ENCODE measurements at places on chromosomes 2 and 18.

DNA sequence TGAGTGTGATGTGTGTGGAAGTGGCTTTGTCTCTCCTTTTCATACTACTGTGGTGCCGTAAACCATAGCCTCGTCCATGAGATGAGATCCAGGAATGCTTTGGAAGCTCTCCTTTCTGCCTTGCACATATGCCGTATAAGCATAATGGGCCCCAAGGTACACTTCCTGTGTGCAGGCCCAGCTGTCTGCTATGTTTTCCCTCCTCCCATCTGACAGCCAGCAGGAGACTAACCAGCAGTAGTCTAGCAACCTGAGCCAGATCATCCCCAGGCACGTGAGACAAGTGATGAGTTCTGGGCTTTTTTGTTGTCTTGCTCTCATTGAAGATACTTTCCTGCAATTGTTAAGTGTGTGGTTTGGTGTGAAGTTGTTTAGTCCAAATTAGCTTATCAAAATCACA is 555.5 kb upstream of the LRRTM4 start:
- no peak for DNase-seq

DNA sequence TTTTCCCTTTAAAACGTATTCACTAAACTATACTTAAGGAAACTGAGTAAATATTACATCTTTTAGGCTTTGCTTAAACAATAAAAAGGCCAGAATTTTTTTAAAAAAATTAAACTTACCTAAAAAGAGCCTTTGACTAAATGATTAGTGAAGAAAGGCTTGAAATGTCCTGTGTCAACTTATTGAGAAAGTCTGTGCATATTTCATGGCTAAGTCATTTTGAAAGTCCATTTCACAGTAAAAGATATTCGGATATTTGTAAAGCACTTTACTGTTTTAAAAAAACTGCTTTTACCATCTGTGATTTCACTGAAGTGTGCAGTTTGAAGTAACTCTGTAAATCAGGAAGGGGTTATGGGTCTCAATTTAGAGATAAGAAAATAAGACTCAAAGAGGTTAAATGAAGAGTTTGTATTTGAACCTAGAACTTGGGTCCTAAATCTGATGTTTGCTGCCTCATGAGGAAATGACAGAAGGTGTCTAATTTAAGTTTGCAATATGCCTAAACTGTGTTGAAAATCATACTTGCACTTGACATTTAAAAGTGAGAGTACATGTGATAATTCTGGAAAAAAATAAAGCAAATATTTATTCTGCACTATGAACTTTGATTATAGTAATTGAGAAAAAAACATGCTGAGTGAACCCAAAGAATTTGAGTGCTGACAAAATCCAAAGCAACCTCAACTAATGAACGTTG is 50.5 kb downstream of the RAB27B start:
- DNase-seq: no peak

DNA sequence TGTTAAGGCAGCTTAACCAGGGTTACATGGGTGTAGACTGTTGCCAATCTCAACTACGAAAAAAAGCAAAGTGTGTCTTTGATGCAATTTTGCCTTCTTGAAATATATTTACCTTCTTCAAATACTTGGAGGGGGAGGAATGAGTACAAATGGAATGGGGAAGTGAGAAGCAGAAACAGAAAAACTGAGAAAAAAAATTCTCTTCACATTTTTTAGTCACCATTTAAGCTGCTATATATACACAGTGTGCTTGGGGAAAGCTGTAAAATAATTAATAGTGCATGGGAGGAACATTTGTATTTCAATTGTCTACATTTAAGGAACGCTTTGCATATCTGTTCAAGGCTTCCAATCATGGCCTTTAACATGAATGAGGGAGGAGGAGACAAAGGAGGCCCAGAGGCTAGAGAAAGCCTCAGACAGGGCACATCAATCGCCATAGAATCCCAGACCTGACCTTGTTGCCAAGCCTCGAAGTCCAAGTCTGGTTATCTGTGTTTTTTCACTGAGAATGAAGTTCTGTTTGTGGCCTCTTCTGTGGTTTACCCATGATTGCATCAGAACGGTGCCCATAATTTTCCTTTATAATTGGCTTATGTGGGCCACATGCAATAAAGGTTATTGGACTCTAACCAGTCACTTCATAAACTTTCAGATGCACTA is 158.6 kb downstream of the PIK3C3 start:
- DNase-seq: no peak

DNA sequence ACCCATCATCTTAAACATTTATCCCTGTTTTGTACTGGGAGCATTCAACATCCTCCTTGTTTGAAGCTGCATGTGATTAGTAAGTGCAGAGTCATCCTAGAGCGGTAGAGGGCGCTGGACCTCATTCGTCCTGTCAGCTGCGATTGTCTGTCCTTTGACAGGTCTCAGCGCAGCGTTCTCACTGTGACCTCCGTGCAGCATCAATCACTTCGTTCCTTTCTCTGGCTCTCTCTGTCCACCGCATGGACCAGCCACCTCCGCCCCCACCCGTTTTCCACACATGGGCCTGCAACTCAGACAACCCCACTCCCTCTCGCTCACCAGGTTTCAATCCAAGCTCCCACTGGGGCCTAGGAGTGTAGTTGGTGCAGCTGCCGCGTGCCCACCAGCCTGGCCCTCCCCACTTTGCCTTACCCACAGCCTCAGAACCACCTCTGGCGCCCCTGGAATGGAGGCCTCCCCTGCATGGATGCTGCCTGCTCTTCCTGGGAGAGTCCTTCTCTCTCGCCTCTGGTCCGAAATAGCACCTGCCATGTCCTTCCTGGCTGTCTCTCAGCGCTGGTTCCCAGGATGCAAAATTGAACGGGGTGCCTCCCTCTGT is 90.5 kb downstream of the NDUFA10 start:
- DNase-seq: no peak

- no peak for DNase-seq
Observed at GRCh38 chr2:205556357-205556756, 125.9 kb upstream of the NRP2 start.

DNA sequence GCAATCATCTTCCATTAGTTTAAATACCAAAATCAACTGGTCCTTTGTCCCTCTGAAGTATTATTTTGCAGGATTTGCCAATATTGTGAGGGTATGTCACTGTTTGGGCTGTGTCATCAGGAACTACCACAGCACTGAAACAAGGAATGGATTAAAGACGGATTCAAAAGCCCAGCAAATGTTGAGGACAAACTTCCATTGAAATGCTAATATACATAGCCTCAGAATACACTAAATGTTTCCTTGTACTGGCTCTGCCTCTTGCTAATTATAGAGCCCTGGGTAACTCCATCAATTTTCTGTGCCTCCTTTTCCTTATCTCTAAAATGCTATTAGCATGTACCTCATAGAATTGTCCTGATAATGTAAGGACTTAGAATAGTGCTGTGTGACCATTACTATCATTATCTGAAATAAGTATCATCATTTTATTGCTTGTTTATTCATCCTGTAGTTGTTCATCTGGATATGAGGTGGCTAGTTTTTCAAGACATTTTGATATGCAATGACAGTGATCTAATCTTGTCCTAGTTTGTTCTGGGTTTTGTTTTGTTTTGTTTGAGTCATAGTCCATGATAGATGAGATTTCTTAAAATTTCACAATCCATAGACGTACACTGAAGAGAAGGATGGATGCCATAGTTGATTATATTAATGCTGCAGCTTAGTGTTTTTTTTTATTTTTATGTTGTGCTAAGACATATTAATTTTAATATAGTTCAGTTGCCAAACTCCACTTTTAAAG is 333.4 kb upstream of the KCNH7 start:
- DNase-seq: no peak

- no peak for DNase-seq
Observed at GRCh38 chr2:167271932-167272331, 383.7 kb downstream of the XIRP2 start.

DNA sequence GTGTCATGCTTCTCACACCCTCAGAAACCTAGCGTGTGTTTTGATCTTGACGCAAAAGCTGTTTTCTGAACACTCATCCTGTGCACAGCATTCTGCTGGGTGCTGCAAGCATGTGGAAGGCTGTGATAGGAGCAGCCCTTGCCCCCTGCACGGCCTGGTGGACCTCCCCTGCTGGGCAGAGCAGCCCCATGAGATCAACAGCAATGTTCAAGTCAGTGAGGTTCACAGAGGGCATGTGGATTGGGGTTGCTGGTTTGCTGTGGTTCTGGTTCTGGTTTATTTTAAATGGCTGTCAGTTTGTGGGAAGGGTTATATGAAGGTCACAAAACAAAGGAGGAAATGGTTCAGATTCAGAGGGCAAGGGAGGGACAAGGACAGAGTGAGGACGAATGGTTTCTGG is 71.3 kb downstream of the SOWAHC start:
- no peak for DNase-seq

- no peak for DNase-seq
Observed at GRCh38 chr2:124810132-124810531, 785.0 kb downstream of the CNTNAP5 start.

GRCh38 chr18:63301434-63301833 is 18.1 kb downstream of the BCL2 start:
- DNase-seq: no peak

- DNase-seq: no peak
Observed at GRCh38 chr18:52313213-52313612, 26.8 kb upstream of the DCC start.

GRCh38 chr18:22977847-22978701 is 44.9 kb downstream of the RBBP8 start:
- DNase-seq: no peak

- no peak for DNase-seq
Observed at GRCh38 chr2:43333101-43333655, 106.8 kb upstream of the ZFP36L2 start.

GRCh38 chr2:226423498-226423960 is 376.1 kb downstream of the IRS1 start:
- DNase-seq: no peak

DNA sequence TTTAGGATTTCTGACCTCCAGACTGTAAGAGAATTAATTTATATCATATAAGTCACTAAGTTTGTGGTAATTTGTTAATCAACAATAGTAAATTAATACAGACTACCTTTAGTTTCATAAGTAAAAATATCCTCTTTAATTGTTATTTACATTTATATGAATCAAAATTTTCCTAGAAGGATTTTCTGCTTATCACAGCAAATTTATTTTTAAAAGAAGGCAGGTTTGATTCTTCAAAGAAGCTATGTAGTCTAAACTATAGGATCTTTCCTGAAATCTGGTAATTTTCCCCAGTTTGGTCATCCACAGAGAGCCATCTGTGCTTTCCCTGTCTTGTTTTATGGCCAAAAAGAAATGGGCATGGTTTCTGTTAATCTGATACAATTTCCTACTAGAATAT is 13.1 kb upstream of the VRK2 start:
- DNase-seq: no peak

GRCh38 chr2:143907801-143908200 is 612.1 kb downstream of the ZEB2 start:
- DNase-seq: no peak

- DNase-seq: no peak
Observed at GRCh38 chr2:55010915-55011314, 39.3 kb downstream of the RTN4 start.

DNA sequence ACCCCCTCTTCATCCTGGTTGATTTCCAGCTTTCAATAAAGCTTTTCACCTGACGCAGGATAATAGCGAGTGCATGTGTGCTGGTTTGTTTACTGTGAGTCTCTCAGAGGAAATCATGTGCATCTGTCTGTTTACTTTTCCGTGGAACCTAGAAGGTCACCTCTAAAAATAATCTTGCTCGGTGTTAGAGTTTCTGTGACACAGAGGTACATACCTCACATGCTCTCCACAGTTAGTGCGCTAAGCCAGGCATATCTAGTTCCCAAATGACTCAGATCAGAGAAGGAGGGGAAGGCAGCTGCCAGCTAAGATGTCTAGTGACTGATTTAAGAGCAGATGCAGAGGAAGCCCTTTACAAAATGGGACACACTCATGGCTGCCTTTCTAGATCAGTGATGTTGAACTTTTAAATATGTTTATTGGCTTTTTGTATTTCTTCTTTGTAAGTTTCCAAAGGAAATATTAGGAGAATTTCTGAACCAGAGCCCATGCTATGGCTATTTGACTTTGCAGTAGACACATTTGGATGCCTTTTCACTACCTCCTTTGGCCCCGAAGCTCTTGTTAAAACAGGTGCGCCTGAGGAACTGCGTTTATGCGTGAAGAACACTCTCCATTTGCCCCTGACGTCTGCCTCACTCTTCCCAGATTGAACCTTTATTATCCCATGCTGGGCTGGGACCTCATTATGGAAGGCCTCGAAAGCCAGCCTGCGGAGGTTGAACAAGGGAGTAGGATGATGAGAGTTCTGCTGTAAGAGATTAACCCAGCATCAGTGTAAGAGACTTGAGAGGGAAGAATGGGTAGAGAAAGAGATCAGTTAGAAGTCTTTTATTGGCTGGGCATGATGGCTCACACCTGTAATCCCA is 145.6 kb downstream of the FAM161A start:
- DNase-seq: peak; percentile 91

- DNase-seq: no peak
Observed at GRCh38 chr2:10095175-10095574, 15.0 kb upstream of the CYS1 start.

- peak; percentile 94 for DNase-seq
Observed at GRCh38 chr2:7026742-7027141, 109.5 kb downstream of the RNF144A start.

DNA sequence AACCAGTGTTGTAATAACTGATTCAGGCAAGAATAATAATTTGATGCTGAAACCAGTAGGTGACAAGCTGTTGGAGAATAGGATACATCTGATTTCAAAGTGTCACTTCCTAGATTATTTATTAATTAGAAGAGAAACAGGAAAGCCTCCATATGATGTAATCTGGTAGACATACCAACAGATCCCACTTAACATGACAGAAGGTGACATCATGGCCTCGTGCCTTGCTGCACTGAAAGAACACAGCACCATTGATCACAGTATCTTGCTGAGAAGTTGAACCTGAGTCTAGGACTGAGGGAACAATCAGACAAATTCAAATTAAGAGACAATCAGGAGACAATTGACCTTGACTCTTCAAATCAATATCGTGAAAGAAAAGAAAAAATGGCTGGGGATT is 131.6 kb upstream of the DLGAP1 start:
- no peak for DNase-seq

- no peak for DNase-seq
Observed at GRCh38 chr2:893311-893710, 57.3 kb upstream of the SNTG2 start.

DNA sequence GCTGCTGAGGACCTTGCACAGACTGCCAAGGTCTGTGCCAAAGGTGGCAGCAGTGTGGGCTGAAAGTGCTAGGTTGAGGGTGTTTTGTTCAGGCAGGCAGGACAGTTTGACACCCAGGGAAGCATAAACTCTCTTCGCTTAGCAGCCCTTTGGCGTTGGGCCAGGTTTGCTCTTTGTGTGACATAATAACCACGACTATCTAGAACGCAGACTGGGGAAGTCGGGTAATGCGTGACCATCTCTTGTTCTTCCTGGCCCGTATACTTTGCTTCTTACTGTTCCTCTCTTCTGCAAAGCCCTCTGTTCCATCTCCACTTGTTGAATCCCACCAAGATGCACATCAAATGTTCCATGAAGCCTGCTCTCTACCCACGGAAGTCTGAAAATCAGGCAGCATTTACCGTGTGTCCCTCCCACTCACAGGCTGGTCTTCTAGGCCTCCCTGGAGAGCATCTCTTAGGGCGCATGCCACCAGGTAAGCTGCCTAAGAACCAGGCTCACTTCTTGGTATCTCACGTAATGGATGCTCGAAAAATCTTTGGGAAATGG is 96.7 kb upstream of the LMAN1 start:
- DNase-seq: no peak
